ENCODE measurements at places on chromosomes 12 and 14.

- DNase-seq: peak; percentile 75
These were observed 6.1 kb downstream of the SOS2 start for GRCh38 chr14:50225067-50225973.

- no peak for DNase-seq
These were observed 13.6 kb downstream of the LRRK2 start for GRCh38 chr12:40238266-40238902.

GRCh38 chr12:121184425-121184824 is 25.5 kb upstream of the P2RX4 start:
- no peak for DNase-seq

- no peak for DNase-seq
These were observed 123.5 kb downstream of the ESRRB start for GRCh38 chr14:76499399-76499798.

GRCh38 chr12:127558361-127558760 is 708.6 kb upstream of the TMEM132C start:
- no peak for DNase-seq

GRCh38 chr14:68574461-68574860 is 218.4 kb downstream of the ZFP36L1 start:
- DNase-seq: no peak

GRCh38 chr12:93380480-93381121 is 2.9 kb downstream of the NUDT4 start:
- no peak for DNase-seq

DNA sequence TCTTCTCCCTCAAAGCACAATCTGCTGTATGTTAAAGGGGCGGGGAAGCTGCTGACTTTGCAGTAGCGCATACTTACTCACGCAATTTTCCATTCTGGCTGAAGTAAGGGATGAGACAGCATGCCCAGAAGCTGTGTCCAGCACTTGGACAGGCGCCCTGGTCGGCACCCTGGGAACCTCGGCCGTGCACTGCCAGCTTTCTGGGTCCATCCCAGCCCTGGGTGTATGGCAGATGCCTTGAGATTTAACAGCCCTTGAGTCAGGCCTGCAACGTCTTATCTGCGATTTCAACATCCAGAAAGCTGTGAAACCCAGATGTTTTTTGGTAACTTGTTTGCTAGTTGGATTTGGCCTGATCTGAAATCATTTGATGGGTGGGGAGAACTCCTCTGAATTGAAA is 16.1 kb downstream of the EML1 start:
- DNase-seq: no peak
